ENCODE measurements at places on chromosomes 4 and X.

DNA sequence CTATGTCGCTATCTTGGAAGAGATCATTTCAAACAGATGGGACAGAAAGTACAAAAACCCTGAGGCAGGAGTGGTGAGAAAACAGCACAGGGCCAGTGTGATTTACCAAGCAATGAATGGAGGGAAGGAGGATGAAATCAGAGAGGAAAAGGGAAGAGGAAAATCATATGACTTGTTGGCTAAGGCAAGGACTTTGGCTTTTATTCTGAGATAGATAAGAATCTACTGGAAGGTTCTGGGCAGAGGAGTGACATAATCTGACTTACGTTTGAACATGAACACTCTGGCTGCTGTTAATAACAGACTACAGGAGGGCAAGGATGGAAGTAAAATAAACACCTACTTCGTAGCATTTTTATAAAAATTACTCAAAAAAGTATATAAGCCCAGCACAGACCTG, 207.8 kb upstream of the SLC7A11 start:
- DNase-seq = no peak

DNA sequence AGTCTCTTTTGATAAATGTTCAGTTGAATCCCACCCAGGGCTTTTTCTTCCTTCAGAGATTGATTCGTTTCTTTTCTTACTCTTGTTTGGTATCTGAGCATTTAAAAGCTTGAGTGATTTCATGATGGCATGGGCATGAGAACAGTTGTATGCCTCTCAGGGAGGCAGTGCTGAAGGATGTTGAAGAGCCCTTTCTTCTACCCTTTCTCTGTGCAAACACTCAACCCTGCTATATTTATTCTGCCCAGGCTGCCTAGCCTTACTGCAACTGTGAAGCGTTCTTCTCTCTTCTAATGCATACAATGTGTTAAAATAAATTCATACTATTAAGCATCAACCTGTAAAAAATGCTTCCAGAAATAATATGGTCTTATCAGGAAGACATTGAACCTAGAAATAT, 367.6 kb upstream of the LCORL start:
- no peak for DNase-seq

DNA sequence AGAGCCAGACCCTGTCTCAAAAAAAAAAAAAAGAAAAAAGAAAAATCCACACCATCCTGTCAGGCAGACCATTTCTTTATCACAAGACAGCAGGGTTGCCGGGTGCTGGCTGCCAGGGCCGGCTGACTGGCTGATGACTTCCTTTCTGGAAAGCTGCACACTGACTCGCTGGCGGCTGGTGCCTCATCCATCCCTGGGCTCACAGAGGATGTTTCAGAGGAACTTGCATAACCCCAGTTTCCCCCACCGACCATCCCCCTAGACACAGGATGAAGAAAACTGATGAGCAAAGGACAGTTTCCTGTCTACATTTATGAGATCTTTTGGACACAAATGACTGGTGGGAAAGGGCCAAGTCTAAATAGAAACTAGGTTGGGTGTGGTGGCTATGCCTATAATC, 14.1 kb downstream of the HPSE start:
- no peak for DNase-seq

DNA sequence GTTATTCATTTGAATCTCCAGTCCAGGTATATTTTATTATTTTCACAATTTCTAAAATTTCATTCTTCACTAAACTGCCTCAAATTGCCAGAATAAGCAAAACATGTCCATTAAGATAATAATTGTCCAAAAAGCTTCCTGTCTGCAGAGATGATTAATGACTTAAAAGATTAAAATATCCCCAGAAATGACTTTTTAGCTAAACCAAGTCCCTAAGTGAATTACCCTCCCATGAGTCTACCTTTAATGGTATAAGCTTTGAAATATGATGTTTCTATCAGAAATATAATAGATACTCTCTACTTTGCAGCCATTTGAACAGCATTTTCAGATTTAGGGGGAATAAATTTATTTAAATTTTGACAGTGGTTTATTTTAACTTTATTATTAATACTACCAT, 289.2 kb upstream of the EMCN start:
- DNase-seq = no peak

- no peak for DNase-seq
Measured at GRCh38 chr4:187258651-187259401, 535.2 kb upstream of the FAT1 start.

Data from stimulated activated CD4-positive, alpha-beta T cell treated with anti-CD3 and anti-CD28 coated beads, Interleukin-1b, Interleukin-23, amount 100 ng/mL, for 4 hours (primary cell).